ENCODE measurements at places on chromosomes 6 and 20. TPM values are rescaled to one million over a fixed set of nuclear protein-coding genes. Genes with fewer than 3 reads are reported as not detected.
A peak's percentile ranks its signal among the peaks of the same experiment; 100 is the strongest.

The IRF4 gene
- total RNA-seq: 0.14 TPM

- ATAC-seq: no peak
These were observed 245.3 kb downstream of the EPM2A start for GRCh38 chr6:145490068-145490467.

DNA sequence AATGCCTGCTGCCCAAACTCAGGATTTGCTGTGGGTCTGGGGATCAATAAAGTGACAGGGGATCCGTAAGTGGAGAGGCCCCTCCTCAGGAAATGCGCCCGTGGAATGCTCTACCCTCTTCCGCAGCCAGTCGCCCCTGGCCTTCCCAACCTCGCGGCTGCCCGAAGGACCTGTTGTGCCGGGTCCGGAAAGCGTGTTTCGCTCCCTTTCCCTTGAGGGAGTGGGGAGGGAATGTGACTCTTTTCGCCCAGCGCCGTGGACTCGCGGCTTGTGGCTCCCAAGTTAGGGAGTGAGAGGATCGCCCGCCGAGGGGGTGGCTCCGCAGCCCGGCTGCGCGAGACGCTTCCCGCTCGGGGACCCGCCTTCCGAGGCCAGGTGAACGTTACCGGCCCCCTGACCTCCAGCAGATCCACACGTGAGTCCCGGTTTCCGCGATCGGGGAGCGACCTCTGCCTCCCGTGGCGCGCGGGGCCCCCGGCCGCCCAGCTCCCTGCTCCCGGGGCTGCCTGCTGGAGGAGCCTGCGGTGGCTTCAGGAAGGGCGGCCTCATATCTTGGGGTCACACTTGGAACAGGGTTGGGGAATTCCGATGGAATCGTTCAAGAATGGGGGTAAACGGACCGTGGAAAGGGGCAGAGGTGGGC is 666 bp downstream of the TPD52L1 start:
- peak; percentile 35 for ATAC-seq

The TAGAP gene
- 0.38 TPM for total RNA-seq

The TSPO2 gene
- total RNA-seq: 0.26 TPM

DNA sequence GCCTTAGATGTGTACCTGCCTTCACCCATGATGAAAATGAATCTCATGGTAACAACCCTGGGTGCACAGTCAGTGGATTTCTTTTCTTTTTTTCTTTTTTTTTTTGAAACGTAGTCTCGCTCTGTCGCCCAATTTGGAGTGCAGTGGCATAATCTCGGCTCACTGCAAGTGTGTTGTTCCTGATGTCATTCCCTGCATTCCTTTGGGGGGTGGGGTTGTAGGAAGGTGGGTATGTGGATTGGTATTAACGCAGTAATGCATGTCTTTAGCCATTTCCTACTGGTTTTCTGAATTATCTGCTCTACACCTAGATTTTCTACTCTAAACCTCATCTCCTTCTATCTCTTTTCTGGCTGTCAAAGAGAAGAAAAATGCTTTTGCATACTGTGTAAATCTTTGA is 146.6 kb downstream of the RNF144B start:
- ATAC-seq: no peak

- no peak for ATAC-seq
These were observed 17.2 kb downstream of the TAB2 start for GRCh38 chr6:149334682-149335160.

The SLC22A7 gene
- 0.69 TPM for total RNA-seq

The RBM24 gene
- total RNA-seq: 6.6 TPM

GRCh38 chr20:41196653-41197225 is 59.4 kb downstream of the PLCG1 start:
- no peak for ATAC-seq

- ATAC-seq: peak; percentile 70
These were observed at the start of gene SMPDL3A for GRCh38 chr6:122789182-122790027. Gene SMPDL3A, plus strand, starts transcription at chr6:122789258. Its CDS starts 89 bp downstream, at chr6:122789347.

DNA sequence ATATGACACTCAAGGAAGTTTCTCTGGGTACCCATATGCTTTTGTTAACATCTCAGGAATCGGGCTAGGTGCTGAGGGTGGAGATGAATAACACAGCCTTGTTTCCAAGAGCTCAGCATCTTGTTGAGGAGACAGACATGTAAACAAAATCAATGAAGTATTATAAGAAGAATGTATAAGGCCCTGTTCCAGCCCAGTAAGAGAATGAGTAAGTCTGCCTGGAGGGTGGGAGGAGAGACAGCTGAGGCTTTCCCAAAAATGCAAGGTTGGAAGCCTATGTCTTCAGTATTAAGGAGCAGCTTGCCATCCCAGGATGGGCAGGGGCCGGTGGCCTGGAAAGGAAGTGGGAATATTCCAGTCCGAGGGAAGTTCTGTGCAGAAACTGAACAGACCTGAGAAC is 615.3 kb upstream of the BTBD3 start:
- no peak for ATAC-seq

GRCh38 chr6:105611606-105612005 is 208.7 kb upstream of the PREP start:
- ATAC-seq: no peak

GRCh38 chr20:4722993-4723392 is 1.3 kb downstream of the PRND start:
- no peak for ATAC-seq

DNA sequence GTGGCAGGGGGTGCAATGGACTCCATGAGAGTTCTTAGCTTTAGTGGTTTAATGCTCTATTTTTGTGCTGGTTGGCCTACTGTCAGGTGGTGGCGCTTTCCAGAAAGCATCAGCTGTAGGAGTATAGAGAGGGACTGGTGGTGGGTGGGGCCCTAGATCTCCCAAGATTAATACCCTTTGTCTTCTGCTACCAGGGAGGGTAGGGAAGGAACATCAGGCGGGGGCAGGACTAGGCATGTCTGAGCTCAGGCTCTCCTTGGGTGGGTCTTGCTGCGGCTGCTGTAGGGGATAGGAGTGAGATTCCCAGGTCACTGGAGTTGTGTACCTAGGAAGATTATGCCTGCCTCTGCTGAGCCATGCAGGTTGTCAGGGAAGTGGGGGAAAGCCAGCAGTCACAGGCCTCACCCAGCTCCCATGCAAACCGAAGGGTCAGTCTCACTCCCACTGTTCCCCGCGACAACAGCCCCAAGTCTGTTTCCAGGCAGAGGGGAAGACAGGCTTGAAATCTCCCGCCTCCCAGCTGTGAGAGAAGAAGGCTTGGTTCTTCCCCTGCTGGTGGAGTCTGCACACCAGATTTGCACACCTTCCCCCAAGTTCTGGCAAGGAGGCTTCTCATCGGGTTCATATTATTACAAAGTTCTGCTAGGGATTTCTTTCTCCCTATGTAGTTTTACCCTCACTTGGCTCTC is 46.7 kb upstream of the PKIB start:
- ATAC-seq: no peak

The TGM3 gene
- total RNA-seq: 0.17 TPM

The PRDM13 gene
- total RNA-seq: 0.05 TPM

The RAB22A gene
- 15.6 TPM for total RNA-seq

DNA sequence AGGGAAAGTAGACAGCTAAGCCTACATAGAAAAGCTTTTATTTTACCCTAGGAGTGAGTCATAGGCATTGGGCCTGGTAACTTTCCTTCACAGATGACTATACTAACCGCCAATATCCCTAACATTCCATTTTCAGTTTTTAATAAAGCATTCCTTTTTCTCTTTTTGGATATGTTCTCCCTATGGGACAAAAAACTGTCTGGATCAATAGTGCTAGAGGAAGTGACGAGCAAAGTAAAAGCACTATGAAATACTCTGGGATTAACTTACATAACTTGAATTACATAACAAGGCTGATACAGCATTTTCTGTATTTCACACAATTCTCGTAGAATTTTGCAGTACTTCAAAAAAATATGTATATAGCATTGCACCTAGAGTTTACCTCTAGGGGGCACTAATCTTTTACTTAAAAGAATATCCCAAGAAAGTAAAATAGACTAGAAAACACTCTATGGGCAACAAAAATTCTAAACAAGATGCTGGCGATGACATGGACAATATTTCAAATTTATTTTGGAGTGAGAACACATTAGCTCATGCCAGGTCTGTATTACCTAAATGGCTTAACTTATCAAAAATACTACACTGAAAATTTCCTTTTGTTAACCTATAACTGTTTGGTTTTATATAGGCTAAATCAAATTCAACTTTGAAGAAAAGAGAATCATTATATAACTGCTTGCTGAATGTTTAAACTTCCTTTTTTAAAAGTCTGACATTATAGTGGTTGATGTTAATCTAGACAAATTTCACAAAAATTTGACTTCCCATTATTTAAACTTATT is 66.3 kb upstream of the DST start:
- no peak for ATAC-seq

GRCh38 chr6:110020888-110021287 is 42.8 kb downstream of the GPR6 start:
- ATAC-seq: no peak

GRCh38 chr6:105363100-105363754 is 39.7 kb downstream of the PREP start:
- no peak for ATAC-seq

The CST4 gene
- total RNA-seq: not detected

DNA sequence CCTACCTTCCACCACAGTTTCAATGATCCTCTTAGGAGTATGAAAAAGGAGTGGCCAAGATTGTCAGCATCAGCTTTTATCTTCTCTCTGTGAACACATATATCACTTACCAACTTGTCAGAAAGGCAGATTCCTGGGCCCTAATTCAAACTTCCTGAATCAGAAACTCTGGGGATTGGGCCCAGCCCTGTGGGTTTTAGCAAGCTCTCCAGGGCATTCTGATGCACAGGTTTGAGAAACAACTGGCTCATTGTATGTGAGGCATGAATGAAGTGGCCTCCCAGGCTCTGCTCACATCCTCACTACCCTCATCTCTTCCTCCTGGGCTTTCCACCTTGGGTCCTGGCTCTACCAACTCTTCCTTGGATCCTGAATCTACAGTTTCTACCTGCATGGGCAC is 13.2 kb upstream of the THBD start:
- ATAC-seq: no peak
